Activated CD4-positive, alpha-beta T cell treated with anti-CD3 and anti-CD28 coated beads, Interleukin-2, amount 10 ng/mL, durations not matched to agents 7 days and 5 days (primary cell): ENCODE measurements at places on chromosomes 2 and 18. TPM values are rescaled to one million over a fixed set of nuclear protein-coding genes. Genes with fewer than 3 reads are reported as not detected.

Gene ASXL3
- total RNA-seq, result not detected

Gene GPR55
- total RNA-seq, result 9.2 TPM

Gene SPATA3
- 0.71 TPM for total RNA-seq

Gene ADNP2
- total RNA-seq, result 19.4 TPM

Gene LYPD6
- not detected for total RNA-seq

Gene NYAP2
- not detected for total RNA-seq

Gene SNX17
- total RNA-seq, result 109 TPM

DNA sequence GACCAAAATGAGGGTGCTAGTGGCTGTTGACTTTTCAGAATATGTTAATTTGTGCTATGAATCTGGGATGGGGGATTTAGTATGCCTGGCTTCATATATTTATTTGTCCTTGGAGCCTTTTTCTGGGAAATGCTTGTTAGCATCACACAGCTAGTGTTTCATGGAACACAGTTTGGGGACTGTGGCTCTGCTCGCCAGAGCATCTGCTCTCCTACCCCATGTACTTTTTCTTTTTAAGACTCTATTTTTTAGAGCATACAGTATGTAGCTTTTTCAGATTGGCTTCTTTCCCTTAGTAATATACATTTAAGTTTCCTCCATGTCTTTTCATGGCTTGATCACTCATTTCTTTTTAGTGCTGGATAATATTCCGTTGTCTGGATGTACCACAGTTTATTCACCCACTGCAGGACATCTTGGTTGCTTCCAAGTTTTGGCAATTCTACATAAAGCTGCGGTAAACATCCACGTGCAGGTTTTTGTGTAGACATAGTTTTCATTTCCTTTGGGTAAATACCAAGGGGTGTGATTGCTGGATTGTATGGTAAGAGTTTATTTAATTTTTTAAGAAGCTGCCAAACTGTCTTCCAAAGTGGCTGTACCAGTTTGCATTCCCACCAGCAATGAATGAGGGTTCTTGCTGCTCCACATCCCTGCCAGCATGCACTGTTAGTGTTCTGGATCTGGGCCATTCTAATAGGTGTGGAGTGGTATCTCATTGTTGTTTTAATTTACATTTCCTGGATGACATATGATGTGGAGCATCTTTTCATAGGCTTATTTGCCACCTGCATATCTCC, 44.1 kb downstream of the EFR3B start:
- DNase-seq, result no peak

- DNase-seq, result no peak
Observed at GRCh38 chr2:238397356-238397755, 29.4 kb upstream of the ASB1 start.

- DNase-seq, result no peak
Observed at GRCh38 chr2:184169366-184169765, 429.0 kb upstream of the ZNF804A start.

- no peak for DNase-seq
Observed at GRCh38 chr2:112216167-112216566, 38.7 kb downstream of the ZC3H8 start.

GRCh38 chr18:34550902-34551301, 159.2 kb upstream of the DTNA start:
- no peak for DNase-seq

DNA sequence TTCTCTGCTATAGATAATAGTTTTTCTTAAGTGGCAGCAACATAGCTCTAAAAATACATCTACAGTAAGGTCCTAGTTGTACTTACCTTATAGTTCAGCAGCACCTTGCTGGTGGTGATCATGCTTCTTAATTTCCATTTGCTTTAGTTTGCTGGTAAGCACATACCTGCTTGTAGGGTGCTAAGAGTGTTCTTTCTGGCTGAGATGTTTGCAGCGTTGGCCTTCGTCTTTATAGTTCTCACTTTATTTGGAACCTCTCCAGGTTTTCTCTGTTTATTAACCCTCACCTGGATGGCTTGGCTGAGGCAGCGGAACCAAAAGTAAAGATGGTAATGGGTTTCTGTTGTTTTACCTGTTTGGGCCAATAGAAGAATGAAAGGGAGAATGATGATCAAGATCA, 123.6 kb upstream of the EFEMP1 start:
- no peak for DNase-seq

GRCh38 chr2:3348767-3349166, 28.9 kb downstream of the EIPR1 start:
- no peak for DNase-seq

- DNase-seq, result no peak
Observed at GRCh38 chr2:10499275-10499907, 51.3 kb upstream of the ODC1 start.

- no peak for DNase-seq
Observed at GRCh38 chr2:190178066-190178722, 115.7 kb upstream of the MSTN start.

DNA sequence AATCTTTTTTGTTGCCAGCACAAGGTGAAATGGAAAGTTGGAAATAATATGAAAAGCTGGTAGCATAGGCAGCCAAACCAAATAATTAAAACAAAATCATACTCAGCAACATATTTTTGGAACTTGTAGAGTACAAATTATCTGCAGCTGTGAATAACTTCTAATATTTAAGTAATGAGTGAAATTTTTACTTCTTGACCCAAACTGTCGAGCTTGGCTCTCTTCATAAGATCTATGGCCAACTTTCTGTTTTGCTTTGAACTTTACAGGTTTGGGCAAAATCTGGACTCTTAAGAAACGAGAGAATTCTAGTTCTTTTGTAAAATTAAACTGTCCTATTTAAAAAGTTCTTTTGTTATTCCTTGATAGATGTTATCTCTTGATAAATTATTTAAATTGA, 25.6 kb upstream of the CCDC102B start:
- DNase-seq, result no peak

DNA sequence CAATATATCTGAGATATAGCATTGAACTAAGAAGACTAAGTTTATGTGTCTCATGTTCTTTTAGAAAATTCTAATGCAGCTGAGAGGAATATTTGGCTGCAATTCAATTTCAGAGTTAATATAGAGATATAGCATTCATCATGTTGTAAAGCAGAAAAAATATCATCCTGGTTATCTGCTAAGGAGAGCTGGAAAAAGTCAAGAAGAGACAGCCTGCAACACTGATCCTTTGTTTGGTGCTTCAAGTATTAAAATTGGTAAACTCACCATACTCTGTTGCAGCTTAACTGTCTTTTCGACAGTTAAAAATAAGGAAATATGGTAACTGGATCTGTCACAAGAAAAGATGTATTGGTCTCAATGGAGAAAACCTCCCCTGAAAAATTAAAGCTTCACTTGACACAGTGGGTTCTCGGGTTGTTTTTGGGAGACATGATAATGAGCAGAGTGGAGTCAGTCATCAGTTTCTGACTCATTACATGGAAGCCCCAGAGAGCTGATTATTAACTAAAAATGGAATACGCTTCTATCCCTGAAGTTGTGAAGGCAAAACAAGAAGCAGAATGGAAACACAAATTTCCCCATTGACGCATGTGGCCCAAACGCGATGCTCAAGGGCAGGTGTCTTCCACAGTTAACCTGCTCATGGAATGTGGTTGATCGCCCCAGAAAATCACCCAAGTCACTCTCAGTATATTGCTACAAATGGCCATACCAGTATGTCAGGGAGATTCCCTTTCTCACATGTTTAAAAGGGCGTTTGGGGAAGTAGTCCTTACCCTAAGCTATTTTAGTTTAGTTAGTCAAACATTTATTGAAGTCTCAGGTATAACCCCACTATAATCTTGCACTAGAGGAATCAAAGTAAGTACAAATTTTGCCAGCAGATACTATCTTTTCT, 8.2 kb downstream of the BCL2 start:
- no peak for DNase-seq

DNA sequence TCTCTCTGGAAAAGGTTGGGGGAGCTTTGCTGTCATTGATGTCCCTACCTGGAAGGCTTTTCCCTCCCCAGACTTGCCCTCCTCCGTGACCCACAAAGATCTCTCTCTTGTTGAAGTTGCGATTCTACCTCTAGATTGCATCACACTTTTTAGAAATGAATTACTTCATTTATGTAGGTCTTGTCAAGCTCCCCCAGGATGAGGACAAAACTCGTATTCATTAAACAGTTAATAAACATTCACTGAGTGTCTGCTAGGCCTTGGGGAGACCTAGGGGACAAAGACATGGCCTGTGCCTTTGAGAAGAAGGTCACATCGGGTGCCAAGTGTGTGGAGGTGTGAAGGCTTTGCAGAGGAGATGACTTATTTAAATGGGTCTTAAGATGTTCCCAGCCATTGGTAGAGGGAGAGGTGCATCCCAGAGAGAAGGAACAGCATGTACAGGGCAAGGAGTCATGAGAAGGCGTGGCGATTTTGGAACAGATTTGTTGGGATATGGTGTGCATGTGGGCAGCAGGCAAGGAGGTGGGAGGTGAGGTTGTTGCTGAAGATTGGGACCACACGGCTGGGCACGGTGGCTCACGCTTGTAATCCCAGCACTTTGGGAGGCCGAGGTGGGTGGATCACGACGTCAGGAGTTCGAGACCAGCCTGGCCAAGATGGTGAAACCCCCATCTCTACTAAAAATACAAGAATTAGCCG, 9.8 kb upstream of the YWHAQ start:
- no peak for DNase-seq

DNA sequence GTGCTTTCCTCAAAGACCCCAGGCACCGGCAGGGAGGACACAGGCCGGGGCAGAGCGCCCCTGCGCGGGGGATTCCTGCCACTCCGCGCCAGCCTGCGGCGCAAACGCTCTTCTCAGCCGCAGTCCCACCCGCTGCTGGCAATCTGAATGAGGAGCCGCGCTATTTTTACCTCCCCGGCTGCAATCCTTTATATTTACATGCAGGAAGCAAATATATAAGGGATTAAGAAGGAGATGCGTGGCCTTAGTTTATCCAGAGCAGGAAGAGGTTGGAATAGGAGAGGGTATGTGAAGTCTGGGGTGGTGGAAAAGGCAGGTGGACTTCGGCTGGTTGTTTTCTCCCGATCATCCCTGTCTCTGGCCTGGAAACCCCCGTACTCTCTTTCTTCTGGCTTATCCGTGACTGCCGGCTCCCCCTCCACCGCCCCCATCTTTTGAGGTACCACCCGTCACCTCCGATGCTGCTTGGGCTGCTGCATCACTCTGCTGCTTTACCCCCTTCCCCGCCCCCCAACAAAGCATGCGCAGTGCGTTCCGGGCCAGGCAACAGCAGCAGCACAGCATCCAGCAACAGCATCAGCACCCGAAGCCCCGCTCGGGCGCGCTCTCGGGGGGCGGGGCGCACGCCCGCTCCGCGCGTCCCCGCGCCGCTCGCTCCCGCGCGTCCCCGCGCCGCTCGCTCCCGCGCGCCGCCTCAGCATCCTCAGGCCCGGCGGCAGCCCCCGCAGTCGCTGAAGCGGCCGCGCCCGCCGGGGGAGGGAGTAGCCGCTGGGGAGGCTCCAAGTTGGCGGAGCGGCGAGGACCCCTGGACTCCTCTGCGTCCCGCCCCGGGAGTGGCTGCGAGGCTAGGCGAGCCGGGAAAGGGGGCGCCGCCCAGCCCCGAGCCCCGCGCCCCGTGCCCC, at the start of gene ADAM23:
ADAM23 (plus strand) TSS at position 700 of the 902 bp plus-strand sequence. CDS start 335 bp downstream, outside the sequence.
- DNase-seq, result peak; percentile 47

DNA sequence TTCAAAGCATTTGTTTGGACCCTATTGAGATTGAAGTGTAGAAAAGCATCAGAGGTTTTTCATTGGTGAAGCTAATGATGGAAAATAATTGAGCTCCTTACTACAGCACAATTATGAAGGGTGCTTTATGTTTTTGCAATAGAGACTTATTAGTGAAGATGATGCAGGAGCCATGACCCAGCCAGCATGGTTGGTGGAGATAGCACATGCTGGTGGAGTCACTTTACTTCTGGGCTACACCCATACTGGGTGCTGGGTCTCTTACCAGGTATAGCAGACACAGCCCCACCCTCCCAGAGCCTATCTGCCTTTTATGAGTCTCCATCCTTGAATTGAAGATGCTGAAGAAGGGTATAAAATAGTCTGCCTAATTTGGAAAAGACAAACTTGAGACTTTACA, 3.6 kb downstream of the ACP1 start:
- DNase-seq, result no peak

DNA sequence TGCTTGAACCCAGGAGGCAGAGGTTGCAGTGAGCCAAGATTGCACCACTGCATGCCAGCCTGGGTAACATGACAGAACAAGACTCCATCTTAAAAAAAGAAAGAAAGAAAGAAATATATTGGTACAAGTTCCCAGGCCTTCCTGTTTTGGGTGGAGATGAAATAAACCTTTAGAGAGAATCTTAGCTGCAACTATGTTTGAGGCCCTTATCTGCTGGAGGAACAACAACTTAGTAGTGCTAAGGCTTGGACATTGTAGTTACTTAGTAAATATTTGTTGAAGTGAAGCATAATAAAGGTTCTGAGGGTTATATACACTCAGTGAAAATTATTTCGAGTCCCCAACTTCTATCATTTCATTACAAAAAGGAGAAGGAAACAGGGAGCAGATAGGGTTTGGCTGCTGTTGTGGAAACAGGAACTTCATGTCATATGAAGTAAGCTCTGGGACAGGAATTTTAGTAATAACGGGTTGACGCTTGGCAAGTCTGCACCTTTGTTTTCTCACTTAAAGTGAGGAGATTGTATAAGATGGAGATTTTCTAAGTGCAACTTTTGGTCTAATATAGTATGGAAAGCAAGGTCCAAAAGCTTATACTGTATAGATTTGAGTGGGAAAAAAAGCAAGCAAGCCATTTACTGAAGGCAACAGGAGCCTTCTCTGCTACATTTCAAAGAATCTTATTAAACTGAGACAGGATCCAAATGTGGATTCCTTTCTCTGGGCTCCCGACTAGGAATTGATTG, 40.0 kb upstream of the AGPS start:
- no peak for DNase-seq

DNA sequence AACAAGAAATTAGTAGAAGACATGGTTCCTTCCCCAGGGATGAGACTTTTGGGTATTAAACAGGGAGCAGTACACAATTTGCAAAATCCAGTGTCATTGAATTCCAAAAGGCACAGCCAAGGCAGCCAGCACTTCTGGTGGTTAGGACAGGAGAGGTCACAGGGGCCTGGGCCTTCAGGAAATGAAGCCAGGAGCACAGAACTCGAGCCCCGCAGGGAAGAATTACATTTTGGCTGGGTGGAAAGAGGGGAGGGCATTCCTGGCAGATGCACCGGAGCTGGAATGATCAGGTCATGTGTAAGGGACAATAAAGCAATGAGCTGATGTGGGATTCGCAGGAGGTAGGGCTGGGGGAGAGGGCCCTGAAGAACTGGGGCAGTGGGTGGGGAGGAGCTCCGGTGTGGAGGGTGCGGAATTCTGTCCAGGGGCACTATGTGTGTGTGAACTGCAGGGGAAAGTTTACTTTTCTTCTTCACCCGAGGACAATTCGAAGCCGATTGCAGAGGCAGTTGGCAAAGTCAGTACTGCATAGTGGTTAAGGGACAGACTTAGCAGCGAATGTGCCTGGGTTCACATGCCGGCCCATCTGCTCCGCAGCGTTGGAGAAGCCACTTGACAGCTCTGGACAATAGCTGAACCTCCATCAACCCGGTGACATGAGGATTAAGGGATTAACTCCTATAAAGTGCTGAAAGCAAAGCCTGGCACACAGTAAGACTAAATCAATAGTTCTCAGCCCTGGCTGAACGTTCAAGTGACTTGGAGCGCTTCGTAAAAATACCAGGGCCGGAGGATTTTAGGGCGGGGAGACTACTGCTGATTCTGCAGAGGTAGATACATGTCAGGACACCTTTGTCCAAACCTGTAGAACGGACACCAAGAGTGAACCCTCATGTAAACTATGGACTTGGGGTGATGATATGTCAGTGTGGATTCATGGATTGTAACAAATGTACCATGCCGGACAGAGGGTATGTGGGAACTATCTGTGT, 36.4 kb downstream of the ALPK2 start:
- no peak for DNase-seq

- DNase-seq, result no peak
Observed at GRCh38 chr18:34710934-34711333, 836 bp downstream of the DTNA start.
